ENCODE measurements at places on chromosomes 4 and X. TPM values are rescaled to one million over a fixed set of nuclear protein-coding genes. Genes with fewer than 3 reads are reported as not detected.
A peak's percentile ranks its signal among the peaks of the same experiment; 100 is the strongest.

DNA sequence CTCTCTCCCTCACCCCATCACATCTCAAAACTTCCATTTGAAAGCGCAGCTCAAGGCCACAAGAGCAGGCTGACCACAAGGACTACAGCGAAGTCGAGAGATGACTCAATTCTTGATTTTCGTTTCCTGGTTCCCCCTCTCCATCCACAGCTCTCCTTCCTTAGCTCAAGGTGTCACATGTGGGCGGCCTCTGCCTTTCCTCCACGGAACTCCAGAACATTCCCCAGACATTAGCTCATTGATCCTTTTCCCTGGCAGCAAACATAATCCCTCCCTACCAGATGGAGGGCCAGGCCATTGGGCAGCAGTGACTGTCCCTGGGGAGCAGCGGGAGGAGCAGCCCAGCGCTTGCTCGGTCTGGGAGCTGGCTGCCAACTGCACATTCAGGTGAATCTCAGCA, 56.3 kb downstream of the CCDC149 start:
- H3K27ac ChIP-seq: no peak overlapping the region
- no peaks in the 10 kb centered on the region for H3K36me3 ChIP-seq
- DNase-seq: no peak
- H3K4me3 ChIP-seq: no peak overlapping the region
- no peaks in the 10 kb centered on the region for H3K4me1 ChIP-seq
- H3K27me3 ChIP-seq: no peaks in the 10 kb centered on the region

DNA sequence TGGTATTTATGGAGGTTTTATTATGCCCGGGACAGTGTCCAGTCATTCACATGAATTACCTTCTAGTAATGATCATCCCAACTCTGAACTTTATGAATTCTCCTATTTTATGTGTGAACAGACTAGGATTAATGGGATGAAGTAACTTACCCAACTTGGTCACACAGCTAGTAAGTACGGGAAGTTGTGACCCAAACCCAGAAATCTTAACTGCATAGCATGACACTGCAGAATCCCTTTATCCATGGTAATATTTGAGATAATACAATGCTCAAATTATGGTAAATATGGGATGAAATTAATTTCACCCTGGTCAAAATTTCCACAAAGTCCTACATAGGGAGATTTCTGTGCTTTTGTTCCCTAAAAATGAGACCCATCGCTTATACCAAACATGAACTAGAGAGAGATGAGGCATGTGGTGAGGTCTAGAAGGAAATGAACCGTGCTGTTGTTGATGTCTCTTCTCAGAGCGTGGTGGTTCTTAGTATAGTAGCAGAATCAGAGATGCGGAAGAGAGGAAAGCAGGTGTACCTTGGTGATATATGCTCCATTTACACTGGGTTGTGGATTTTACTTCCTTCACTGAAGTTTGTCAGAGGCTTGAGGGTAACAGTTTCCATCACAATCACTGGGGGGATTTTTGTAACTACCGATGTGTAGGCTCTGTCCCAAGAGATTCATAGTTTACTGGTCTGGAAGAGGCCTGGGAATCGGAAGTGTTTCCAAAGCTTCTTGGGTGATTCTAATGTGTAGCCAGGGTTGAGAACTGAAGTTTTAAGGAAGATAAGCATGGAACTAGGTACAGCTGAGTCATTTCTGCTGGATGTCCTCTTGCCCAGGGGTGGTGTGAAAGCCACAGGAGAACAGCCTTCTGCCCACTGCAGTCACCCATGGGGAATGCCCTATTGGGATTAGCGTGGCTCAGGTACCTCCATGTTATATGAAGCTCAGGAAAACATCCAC, 30.2 kb upstream of the FAM9C start:
- H3K27ac ChIP-seq: peak overlapping the region; percentile 56
- no peaks in the 10 kb centered on the region for H3K36me3 ChIP-seq
- H3K4me3 ChIP-seq: no peak overlapping the region
- peaks cover 21% of the 10 kb centered on the region for H3K4me1 ChIP-seq
- peak; percentile 50 for DNase-seq
- H3K27me3 ChIP-seq: no peaks in the 10 kb centered on the region

GRCh38 chr4:176538217-176538925, 218.6 kb downstream of the SPCS3 start:
- no peak overlapping the region for H3K27ac ChIP-seq
- no peaks in the 10 kb centered on the region for H3K27me3 ChIP-seq
- DNase-seq: no peak
- H3K4me3 ChIP-seq: no peak overlapping the region
- H3K36me3 ChIP-seq: no peaks in the 10 kb centered on the region

Gene CFAP47
- polyA plus RNA-seq: not detected

DNA sequence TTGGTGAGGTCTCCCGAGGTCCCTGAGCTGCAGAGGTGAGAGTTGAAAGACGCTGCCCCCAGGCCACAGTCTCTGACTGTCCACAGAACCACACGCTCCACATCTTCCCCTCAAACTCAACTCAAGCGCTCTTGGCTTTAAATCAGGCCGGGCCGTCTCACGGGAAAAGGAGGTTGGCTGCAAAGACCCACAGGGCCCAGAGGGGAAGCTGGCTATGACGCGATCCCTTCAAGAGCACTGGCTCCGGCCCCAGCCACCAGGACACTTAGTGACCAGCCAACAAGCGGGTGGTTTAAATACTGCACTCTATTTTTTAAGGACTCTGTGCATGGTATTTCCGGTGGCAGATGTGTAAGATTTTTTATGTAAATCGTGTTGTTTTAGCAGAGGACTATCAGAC, 19.9 kb downstream of the LRPAP1 start:
- no peaks in the 10 kb centered on the region for H3K4me1 ChIP-seq
- H3K27me3 ChIP-seq: no peaks in the 10 kb centered on the region
- no peak overlapping the region for H3K27ac ChIP-seq
- H3K4me3 ChIP-seq: no peak overlapping the region

- H3K4me3 ChIP-seq: no peak overlapping the region
- no peaks in the 10 kb centered on the region for H3K4me1 ChIP-seq
- H3K27ac ChIP-seq: no peak overlapping the region
- no peak for DNase-seq
Observed at GRCh38 chr4:119597377-119597776, 31.2 kb downstream of the PDE5A start.

DNA sequence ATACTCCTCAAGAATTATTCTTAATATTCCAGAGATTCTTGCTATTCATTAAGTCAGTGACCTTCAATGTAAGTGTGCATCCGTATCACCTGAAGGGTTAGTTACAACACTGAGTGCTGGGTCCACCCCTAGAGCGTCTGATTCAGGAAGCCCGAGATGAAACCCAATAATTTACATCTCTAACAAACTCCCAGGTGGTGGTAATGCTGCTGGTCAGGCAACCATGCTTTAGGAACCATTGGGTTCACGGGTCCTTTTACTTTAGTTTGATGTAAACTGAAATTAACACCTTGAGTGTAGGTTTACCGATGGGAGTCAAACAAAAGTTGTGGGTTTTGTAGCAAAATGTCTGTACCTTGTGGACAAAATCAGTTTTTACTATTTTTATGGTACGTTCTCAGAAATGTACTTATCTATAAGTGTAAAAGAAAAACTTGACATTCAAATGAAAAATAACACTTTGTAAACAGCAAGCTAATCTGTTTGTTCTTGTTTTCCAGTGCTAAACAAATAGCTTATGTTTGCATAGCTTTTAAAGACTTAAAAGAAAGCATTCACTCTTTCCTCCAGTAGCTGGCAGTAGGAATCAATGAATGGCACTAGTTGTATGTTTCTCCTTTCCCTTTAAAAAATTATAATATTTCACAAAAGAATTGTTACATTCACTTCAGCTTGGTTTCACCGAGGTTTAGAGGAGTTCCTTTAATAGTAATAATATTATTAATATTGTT, 32.7 kb downstream of the ACE2 start:
- no peak overlapping the region for H3K27ac ChIP-seq
- no peaks in the 10 kb centered on the region for H3K36me3 ChIP-seq
- DNase-seq: no peak
- H3K4me1 ChIP-seq: no peaks in the 10 kb centered on the region
- H3K4me3 ChIP-seq: no peak overlapping the region

- no peak overlapping the region for H3K27ac ChIP-seq
- no peaks in the 10 kb centered on the region for H3K4me1 ChIP-seq
- no peaks in the 10 kb centered on the region for H3K27me3 ChIP-seq
- DNase-seq: no peak
- no peak overlapping the region for H3K4me3 ChIP-seq
Observed at GRCh38 chr4:86921608-86922252, 13.1 kb upstream of the AFF1 start.

Gene GABRB1
- polyA plus RNA-seq: not detected

DNA sequence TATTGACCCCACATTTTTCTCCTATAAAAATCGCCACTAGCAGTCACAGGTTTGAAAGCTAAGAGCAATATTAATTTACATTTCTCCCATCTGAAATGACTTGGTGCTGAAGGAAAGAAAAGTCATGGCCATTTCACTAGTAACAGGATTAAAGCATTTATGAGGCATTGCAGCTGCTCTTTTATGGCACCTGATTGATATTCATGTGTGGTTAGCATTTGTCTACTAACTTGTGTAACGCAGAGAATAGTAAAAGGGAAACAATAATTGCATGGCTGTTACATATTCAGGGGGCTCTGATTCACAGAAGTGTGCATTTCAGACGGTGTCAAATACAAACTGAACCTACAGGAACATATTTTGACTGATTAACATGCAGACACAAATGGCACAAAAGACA, 5.2 kb downstream of the PCDH19 start:
- no peak overlapping the region for H3K27ac ChIP-seq
- H3K27me3 ChIP-seq: peaks cover 4% of the 10 kb centered on the region
- DNase-seq: no peak
- H3K4me1 ChIP-seq: no peaks in the 10 kb centered on the region
- H3K4me3 ChIP-seq: no peak overlapping the region
